ENCODE measurements at places on chromosomes 3 and 15.

GRCh38 chr3:188589071-188589470 lies 435.1 kb downstream of the LPP start:
- no peak for DNase-seq

- no peak for DNase-seq
These were observed 766.3 kb downstream of the TBL1XR1 start for GRCh38 chr3:176431038-176431418.

GRCh38 chr15:81002009-81002330 lies 1.2 kb downstream of the TLNRD1 start:
- DNase-seq: no peak

- DNase-seq: no peak
These were observed 62.9 kb upstream of the ULK4 start for GRCh38 chr3:42024591-42025351.

GRCh38 chr3:123552095-123552714 lies 32.6 kb downstream of the HACD2 start:
- DNase-seq: no peak

GRCh38 chr3:145422556-145422955 lies 738.4 kb downstream of the PLOD2 start:
- no peak for DNase-seq

Measured in stimulated activated CD8-positive, alpha-beta memory T cell treated with anti-CD3 and anti-CD28 coated beads, Interleukin-7, amount 100 ng/mL, for 1 hour (primary cell).